ENCODE measurements at places on chromosomes 3 and 15.

DNA sequence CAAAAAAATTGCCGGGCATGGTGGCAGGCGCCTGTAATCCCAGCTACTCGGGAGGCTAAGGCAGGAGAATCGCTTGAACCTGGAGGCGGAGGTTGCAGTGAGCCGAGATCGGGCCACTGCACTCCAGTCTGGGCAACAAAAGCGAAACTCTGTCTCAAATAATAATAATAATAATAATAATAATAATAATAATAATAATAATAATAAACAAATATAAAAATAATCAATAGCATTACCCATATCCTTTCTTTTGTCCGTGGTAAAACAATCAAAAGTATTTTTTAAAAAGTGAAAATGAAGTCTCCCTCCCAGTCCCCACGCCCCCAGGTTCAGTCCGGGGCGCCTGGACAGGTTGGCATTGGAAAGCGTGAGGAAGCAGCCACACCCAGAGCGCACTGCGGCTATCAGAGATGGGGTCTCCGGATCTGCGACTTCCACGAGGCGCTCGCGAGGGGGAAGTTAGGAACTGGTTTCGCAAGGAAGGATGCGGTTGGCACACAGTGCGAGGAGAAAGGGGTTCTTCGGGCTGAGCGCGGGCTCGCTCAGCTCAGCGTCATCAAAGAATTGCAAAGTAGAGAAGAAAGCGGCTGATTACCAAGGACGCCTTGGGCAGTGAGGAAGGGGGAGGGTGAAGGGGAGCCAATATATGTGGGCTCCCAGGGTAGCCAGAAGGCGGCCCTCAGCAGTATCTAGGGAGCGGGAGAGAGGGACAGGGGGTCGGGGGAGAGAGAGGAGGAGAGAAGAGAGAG, 69.5 kb upstream of the EPHB3 start:
- no peak for ATAC-seq

DNA sequence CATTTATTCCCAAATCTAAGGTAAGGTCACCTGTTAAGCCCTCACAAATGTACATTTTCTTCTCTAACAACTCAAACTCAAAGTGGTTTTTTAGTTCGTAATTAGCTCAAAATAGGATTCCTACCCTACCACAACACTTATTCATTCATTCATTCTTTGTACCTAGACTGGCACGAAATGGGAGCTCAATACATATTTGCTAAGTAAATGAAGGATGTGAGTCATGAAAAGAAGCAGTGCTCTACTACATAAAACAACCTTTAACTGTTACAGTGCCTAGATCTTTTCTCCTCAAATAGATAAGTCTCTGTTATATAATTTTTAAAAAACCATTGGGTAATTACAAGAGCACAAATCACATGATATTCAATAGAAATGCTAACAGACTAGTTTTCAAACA, 13.1 kb downstream of the RSL24D1 start:
- no peak for ATAC-seq

DNA sequence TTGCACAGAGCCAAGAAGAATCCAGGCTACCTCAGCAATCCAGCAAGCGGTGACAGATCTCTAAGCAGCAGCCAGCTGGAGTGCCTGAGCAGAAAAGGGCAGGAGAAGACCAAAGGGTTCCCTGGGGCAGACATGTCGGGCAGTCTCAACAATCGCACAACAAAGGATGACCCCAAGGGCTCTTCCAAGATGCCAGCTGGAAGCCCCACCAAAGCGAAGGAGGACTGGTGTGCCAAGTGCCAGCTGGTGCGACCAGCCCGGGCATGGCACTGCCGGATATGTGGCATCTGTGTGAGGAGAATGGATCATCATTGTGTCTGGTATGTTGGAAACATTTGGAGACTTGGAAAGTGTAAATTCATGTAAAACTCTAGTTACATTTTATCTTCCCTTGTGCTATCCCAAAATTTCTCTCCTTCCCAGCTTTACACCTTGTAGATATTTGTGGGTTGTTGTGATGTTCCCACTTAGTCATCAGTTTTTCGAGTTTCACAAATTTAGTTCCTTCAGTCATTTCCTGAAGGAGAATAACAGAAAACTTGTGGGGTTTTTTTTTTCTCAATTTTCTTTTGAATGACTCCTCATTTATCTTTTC, 6.4 kb downstream of the ZDHHC23 start:
- no peak for ATAC-seq

- no peak for ATAC-seq
Measured at GRCh38 chr3:10957976-10958749, 34.4 kb upstream of the SLC6A1 start.

- ATAC-seq, result no peak
Measured at GRCh38 chr15:40250304-40250656, 11.4 kb downstream of the PAK6 start.

DNA sequence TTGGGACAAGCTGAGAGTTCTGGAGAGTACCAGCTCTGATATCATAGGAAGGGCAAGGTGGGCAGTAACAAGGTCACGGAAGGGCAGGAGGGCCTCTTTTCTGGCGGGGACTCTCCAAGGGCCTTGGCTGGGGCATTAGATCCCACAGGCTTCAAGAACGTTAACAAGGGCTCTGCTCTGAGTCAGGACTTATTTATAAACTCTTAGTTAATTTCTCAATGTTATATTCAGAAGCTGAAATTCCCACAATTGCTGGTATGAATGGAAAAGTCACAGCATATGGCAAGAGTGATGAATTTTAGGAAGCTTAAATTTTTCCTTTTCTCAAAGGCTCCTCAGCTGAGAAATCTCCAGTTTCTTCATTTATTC, 320.2 kb upstream of the TBC1D5 start:
- peak; percentile 24 for ATAC-seq

GRCh38 chr15:61841466-61841865, 218.8 kb downstream of the VPS13C start:
- ATAC-seq, result no peak

GRCh38 chr3:142009029-142009428, 132.6 kb downstream of the ATP1B3 start:
- no peak for ATAC-seq

GRCh38 chr3:72889310-72890165, 1.7 kb downstream of the GXYLT2 start:
- no peak for ATAC-seq

DNA sequence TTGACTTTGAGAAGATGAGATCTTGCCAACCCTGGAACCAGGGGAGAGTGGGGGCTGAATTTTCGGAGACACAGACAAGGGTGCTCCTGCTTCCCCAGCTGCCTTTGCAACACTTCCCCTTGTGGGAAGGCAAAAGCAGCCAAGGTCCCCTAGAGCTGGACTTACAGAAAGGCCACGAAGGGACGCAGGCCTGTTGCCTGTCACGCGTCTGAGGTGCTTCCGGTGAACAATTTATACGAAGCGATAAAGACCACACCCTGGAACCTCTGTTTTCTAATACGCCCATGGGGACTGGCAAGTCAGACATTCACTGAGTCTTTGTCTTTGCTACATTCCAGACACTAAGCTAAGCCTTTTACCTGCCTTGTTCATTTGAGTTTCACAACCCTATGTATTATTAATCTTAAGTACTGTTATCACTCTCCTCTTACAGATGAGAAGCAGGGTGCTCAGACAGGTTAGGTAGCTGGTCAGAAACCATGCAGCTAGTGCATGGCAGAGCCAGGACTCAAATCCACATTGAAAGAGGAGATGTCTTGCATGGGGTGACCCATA, 13.2 kb downstream of the MEGF11 start:
- ATAC-seq, result no peak
